ENCODE measurements at places on chromosomes 4 and X.
A peak's percentile ranks its signal among the peaks of the same experiment; 100 is the strongest.

DNA sequence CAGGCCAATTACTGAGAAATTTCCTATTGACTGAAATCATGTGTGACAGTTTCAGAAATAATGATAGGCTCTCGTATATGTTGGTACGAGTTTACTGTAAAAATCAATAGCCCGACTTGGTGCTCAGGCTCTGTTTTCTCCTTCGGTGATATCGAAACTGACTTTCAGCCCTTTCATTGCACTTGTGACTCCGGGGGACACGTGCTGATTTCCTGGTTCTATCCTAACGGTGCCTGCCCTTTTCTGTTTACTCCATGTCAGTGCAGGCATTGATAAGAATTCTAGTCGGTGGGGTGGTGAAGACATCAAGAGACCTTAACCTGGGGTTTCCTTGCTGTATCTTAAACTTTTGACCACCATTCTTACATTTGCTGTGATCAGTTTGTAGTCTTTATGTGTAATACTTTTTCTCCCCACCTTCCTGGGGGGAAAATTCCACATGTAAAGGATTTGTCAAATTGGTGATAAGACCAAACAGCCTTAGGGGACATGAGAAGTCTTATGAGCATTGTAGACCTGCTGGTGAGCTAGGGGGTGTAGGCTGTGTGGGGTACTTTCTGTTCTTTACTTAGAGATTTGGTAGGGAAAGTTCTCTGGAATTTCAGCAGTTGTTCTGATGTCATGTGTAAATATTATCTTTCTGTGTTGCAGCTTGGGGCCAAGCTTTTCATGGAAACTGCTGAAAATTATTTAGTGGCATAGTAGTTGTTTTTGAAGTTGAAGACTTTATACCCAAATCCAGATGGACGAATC is 52.7 kb downstream of the TMEM131L start:
- no peak for DNase-seq

DNA sequence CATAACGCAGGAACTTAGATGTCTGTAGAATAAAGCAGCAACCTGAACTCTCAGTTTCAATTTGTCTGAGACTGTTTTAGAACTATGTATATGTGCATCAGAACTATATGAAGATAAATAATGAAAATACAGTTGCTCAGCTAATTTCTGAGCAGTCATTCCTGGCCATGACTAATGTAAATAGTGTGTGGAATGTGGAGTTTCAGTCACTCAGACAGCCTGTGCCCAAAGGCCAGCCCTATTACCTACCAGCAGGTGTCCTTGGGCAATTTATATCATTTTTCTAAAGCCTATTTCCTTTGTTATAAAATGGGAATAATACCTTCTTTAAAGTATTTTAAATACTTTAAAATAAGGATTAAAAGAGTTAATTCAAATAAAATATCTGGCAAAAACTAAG is 56.0 kb upstream of the RELL1 start:
- DNase-seq = no peak

DNA sequence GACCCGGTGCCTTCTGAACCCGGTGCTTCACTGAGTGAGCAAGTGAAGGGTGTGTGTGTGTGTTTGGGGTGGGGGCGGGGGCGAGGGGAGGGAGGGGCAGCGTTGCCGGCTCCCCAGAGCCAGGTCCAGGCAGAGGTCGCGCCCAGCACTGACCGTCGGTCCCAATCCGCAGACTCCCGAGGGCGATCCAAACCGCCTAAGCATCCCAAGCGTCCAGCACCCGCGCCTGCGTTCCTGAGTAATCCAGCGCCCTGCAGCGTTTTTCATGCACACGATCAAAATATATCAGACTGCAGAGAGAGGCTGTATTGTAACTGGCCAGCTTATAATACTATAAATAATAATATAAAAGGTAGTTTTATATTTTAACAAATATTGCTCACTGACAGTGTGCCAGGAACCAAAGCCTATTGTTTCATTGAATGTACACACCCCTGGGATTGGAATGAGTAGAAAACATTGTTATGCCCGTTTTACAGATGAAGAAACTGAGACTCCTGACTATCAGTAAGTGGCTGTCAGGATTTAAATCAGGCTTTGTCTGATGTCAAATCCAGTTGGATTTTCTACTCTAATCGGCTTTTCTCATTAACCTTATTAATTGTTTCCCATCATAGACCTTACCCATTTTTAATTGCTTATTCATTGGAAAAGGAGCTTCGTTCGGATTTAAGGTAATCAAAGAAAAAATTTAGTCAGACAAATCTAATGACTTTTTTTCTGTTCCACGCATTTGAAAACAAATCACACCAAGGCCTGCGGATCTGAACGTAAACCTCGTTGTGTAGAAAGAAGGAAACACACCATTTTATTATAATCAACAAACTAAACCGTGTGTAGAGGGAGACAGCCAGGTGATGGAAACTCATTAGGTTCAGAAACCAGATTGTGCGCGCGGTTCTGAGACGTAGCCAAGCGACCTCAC is 4.0 kb upstream of the NKX3-2 start:
- DNase-seq = no peak

DNA sequence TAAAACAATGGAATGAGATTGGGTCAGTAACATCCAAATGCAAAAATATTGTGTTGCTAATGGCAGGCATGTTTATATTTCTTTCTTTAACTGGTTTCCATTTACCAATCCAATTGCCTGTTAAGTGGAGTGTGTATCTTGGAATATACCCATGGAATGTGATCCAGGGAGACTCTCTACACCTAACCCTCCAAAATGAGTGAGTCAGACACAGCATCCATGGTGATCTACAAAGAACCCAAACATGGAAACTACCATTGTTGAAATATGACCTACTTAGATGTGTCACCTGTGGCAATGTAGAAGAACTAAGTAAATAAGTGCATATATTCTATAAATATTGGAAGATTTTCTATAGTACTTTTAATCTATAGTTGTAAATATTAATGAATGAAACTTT is 110.3 kb downstream of the AREG start:
- no peak for DNase-seq

DNA sequence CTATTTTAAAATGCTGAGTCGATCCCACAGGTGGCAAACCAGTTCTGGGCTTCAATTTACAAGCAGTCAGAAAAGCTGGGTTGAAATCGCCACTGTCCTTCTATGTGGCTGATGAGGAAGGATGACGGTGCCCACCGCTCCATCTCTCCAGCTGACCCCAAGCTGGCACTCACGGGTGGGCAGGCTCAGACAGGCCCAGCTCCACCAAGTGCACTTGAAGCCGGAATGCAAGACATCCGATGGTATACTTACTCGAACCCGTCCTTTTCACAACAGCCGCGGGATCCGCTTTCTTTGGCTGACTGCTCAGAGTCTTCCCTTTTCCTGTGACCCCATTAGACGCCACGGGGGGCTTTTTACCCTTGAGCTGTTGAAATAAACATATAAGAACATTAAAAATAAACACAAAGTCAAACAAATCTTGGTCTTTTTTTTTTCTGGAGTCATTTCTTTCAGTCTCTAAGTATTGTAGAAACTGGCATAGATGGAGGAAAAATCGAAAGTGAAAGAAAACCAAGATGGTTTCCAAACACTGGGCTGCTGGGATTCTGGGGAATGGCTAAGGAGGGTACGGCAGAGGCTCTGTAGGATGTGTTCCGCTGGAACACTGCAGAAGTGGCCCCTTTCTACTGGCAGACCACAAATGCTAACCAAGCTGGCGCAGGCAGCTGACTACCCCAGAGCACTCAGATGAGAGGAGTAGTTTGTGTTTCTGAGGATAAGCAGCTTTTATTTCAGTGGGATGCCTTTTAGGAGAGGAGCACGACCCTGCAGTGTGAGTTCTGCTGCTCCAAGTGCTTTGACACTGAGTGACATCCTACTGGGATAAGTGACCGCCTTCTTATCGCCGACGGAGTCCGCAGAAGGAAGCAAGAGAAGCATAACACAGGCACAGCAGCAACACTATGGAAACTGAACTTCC is 160.9 kb downstream of the AFAP1 start:
- DNase-seq = no peak

DNA sequence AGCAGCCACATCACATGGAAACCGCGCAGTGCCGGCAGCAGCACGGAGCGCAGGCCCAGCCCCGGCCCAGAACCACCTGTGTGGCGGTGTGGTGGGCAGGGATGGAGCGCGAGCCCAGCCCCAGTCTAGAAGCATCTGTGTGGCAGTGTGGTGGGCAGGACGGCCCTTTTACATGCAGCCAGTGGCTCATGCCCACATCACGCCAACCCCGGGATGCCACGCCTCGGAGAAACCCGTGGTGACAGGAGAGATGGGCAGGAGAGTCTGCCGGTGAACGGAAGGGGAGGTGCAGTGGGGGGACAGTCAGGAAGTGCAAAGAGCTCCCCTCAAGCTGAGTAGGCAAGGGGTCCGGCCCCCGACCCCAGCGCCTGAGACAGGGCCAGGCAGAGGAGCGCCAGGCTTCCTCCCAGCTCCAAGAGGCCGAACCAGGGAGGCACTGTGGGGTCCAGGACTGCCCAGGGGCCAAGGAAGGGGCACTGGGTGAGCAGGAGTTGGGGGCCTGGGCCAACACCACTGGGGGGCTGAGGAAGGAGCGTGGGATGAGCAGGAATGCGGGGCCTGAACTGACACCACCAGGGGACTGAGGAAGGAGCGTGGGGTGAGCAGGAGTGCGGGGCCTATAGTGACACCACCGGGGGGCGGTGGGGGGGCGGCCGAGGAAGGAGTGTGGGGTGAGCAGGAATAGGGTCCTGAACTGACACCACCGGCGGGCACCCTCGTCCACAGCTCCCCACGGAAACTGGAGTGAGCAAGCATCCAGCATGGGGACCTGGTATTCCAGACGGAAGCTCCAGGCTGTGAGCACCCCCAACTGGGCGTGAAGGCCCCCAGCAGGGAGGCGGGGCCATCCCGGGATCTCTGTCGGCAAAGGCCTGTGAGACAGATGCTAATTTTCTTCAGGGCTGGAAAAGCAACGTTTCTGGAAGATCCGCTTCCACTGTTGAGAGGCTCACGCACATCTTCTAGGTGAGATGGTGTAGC is 28.8 kb downstream of the GAK start:
- DNase-seq = no peak

- no peak for DNase-seq
Observed at GRCh38 chr4:1763550-1764080, 29.5 kb upstream of the FGFR3 start.

- DNase-seq = no peak
Observed at GRCh38 chr4:76055016-76055415, 19.1 kb upstream of the CXCL11 start.

DNA sequence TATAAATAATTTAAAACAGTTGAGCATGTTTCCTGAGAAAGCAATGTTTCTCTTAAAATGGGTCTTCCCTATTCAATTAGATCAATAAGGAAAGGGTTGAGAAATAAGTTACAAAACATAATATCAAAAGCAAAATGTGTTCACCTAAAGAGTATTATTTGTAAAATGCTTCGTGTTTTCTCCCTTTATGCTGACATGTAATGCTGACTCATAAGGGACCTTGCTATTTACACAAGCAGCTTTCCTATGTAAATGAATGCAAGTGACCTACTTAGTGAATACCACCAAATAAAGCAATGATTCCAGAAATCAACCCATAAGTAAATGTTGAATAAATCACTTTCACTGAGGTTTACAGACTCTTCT is 91.5 kb downstream of the ELOVL6 start:
- DNase-seq = no peak

- DNase-seq = no peak
Observed at GRCh38 chr4:70704931-70705182, 16.5 kb downstream of the UTP3 start.

DNA sequence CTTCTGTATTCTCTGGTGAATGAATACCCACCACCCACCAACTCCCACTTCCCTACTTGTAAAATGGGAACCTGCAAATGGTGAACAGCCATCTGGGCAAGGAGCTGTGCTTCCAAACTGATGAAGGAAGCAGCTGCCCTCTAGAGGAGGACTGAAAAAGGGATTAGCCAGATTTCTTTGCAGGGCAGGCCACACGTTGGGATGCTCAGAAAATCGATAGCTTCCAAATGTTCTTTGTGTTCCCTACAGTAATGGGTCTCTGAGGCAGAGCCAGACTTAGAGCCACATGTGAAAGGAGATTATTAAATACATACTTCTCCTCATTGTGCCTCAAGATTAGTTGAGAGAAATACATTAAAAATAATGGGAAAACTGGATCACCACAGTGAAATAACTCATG is 39.3 kb upstream of the LPAR4 start:
- DNase-seq = peak; percentile 78

GRCh38 chr4:61782133-61782532 is 582.0 kb downstream of the ADGRL3 start:
- no peak for DNase-seq

GRCh38 chrX:4935846-4936245 is 1222.4 kb upstream of the PRKX start:
- peak; percentile 35 for DNase-seq

DNA sequence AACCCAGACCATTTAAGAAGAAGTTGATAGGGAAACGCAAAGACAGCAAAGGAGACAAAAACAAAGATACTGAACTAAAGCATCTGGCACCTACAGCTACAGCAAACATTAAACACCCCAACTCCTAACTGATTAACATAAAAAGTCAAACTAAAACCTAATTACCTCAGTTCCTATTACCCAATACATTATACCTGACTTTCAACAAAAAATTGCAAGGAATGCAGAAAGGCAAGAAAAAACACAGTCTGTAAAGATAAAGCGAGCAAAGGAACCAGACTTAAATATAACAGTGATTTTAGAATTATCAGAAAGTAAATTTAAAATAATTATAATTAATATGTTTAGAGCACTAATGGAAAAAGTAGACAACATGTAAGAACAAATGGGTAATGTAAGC is 9.4 kb upstream of the FMR1 start:
- no peak for DNase-seq

- DNase-seq = no peak
Observed at GRCh38 chr4:57061395-57061794, 48.8 kb downstream of the IGFBP7 start.

DNA sequence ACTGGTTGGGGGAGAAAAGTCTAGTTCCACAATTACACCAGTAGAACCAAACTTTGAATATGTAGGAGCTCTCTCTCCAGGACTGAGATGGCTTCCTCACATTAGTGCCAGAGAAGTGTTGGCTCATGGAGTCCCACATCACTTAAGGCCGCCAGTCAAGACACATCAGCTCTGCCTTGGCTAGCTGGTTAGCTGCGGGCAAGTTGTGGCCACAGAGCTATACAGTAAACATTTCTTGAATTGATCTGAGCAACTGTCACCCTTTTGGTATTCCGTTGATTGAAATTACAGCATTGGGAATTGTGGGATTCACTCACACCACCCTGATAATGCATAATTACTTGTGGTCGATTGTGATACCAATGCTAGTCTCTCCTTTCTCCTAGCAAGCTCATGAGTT is 76.2 kb downstream of the LNX1 start:
- DNase-seq = no peak

- DNase-seq = peak; percentile 6
Observed at GRCh38 chrX:148416142-148416541, 84.3 kb upstream of the AFF2 start.
